ENCODE measurements at places on chromosomes 12 and 14. TPM values are rescaled to one million over a fixed set of nuclear protein-coding genes. Genes with fewer than 3 reads are reported as not detected.

Gene ACVR1B
- polyA plus RNA-seq, result 12.8 TPM

Gene SLC6A12
- polyA plus RNA-seq, result 0.67 TPM

Gene THAP2
- 12.5 TPM for polyA plus RNA-seq

Gene P2RX2
- polyA plus RNA-seq, result not detected

Gene CACNA2D4
- not detected for polyA plus RNA-seq

Gene TMPRSS12
- polyA plus RNA-seq, result not detected

Gene TAS2R20
- not detected for polyA plus RNA-seq

Gene HOXC6
- polyA plus RNA-seq, result not detected

Gene PPP4R4
- polyA plus RNA-seq, result 101 TPM

Gene SLC6A15
- 75.1 TPM for polyA plus RNA-seq

Gene RPGRIP1
- polyA plus RNA-seq, result 0.74 TPM

Gene COL2A1
- not detected for polyA plus RNA-seq

Gene ANAPC5
- polyA plus RNA-seq, result 102 TPM

Gene TAS2R43
- polyA plus RNA-seq, result not detected

Gene TMEM30B
- polyA plus RNA-seq, result not detected

Gene KRT71
- polyA plus RNA-seq, result not detected

Gene PTHLH
- 31.3 TPM for polyA plus RNA-seq

Gene SLC22A17
- 46.4 TPM for polyA plus RNA-seq

Gene SYT10
- not detected for polyA plus RNA-seq

Gene RASSF9
- polyA plus RNA-seq, result not detected

Gene KLRC4
- polyA plus RNA-seq, result 1.4 TPM

Gene ACSM4
- polyA plus RNA-seq, result not detected

Gene ZNF268
- 8.4 TPM for polyA plus RNA-seq

Gene PTPRR
- 977 TPM for polyA plus RNA-seq

Gene SLC25A47
- not detected for polyA plus RNA-seq

Gene TSHR
- polyA plus RNA-seq, result 2.9 TPM

Gene LRTM2
- not detected for polyA plus RNA-seq

Gene ZDHHC22
- 3.5 TPM for polyA plus RNA-seq

Gene PTPRB
- polyA plus RNA-seq, result 3.1 TPM

Gene ESPL1
- polyA plus RNA-seq, result not detected

Gene KCNH5
- not detected for polyA plus RNA-seq

Gene SRGAP1
- 40.7 TPM for polyA plus RNA-seq

Gene PCED1B
- polyA plus RNA-seq, result not detected

Gene RFX4
- polyA plus RNA-seq, result 5.7 TPM

Gene RFLNA
- 1.3 TPM for polyA plus RNA-seq

Gene SERPINA4
- polyA plus RNA-seq, result not detected

Gene CCDC38
- polyA plus RNA-seq, result not detected

Gene YBX3
- polyA plus RNA-seq, result 1.5 TPM

Gene SBNO1
- 20.8 TPM for polyA plus RNA-seq

Gene PTGER2
- not detected for polyA plus RNA-seq

Gene ADAM21
- 2.4 TPM for polyA plus RNA-seq

Gene TAS2R50
- polyA plus RNA-seq, result not detected

Measured in Purkinje cell (primary cell).